ENCODE measurements at places on chromosomes 13 and 19.

GRCh38 chr13:106034201-106034600 is 501.3 kb downstream of the EFNB2 start:
- peak; percentile 25 for DNase-seq

- DNase-seq = peak; percentile 35
Observed at GRCh38 chr13:46668302-46668720, 115.3 kb downstream of the LRCH1 start.

DNA sequence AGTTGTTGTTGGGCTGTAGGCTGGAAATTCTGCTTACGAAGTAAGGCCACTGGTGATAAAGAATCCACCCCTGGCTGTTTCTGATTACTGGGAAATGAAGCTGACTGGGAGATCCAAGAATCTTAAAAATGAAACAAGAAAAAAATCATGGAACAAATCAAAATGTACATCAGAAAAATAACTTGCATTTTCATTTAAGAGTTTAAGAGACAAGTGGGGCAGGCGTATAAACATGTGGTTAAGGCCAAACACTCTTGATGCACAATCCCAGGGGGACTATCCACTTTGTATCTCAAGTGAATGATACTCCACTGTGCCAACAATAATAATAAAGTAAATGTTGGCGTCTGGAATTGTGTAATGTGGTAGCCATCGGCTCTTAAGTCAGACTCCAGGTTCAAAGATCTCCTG is 24.6 kb downstream of the ZMYM5 start:
- peak; percentile 40 for DNase-seq

GRCh38 chr13:46595136-46595884 is 42.3 kb downstream of the LRCH1 start:
- no peak for DNase-seq

- DNase-seq = no peak
Observed at GRCh38 chr19:46324277-46324676, 22.6 kb upstream of the PPP5C start.

- DNase-seq = no peak
Observed at GRCh38 chr13:49300276-49300675, 52.6 kb downstream of the CDADC1 start.

DNA sequence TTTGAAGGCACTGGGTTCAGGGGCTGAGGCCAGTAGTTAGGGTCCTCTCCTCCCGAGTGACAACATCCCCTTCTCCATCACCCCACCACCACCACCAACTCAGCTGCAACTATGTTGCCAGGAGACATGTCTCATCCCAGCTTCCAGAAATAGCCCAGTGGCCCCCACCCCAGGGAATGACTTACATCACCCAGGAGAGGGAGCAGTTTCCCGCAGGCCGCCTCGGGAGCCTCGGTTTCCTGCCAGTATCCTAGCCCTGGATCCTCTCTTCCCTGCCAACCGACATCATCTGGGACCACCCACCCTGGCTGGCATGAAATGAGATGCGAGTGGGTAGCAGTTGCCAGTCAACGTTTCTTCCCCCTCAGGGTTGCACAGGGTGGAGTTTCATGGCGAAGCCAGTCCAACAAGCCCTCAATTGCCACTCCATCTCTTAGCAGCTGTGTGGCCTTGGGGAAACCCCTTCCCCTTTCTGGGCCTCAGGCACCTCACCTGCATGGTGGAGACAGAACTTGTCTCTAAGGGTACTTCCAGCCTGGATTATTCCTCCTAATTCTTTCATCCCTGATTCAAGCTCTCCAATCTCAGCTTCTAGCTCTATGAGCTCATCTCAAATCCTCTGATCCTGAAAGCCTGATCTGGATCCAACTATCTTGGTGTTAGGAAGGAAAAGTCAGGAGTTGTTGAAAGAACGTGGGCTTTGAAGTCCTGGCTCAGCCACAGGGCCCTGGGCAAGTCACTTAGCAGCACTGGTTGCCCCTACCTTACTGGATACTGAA is 3.9 kb upstream of the GSK3A start:
- DNase-seq = peak; percentile 79

DNA sequence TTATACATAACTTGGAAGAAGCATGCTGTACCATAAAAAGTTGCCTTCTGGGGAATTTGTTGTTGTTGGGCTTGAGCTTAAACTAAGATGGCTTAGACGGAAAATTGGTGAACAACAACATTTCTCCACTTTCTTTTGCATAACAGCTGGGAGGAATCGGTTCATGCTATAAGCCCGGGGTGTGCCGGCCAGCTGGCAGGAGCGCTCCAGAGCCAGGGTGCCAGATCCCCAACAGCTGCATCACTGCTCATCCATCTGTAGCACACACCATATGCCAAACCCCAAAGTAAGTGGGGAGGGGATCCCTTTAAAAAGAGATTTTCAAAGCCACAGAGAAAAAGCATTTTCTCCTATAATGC is 419.5 kb upstream of the ARGLU1 start:
- DNase-seq = peak; percentile 61

DNA sequence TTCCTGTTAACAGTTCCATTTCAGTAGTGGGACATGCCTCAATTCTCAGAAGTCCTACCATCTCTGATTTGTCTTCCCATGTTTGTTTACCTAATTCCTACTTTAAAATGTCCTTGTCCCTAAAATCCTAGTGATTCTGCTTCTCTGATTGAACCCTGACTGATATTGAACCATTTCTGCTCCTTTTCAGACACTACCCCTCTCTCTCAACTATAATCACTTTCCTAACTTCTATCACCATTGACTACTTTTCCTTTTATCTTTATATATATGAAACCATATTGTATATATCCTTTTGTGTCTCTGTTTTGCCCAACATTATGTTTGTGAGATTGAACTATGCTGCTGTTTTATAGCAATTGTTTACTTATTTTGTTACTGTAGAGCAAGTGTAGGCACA is 15.6 kb upstream of the ZNF227 start:
- no peak for DNase-seq

GRCh38 chr19:48283908-48284307 is 14.0 kb downstream of the ZNF114 start:
- DNase-seq = no peak

GRCh38 chr13:46569456-46569855 is 16.5 kb downstream of the LRCH1 start:
- no peak for DNase-seq

DNA sequence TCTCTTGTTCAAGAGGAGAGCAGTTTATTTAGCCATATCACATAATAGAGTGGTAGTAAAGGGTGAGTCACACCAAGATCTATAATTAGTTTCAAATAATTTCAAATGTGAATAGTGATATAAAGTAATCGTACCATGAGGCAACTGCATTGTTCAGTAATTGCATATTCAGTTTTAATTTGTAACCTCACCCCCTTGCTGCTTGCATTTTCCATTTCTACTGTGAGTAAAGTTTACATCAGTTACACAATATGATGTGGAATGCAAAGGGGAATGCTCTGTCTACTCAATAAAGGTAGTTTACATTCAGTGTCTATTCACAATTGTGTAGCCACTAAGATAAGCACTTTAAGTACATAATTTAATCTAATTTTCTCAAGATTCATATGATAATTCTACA is 1695.7 kb upstream of the SPRY2 start:
- DNase-seq = no peak

Data from skin of body (tissue), 3 donors.